Psoas muscle (tissue), 8 donors: ENCODE measurements at places on chromosomes 4 and X. TPM values are rescaled to one million over a fixed set of nuclear protein-coding genes. Genes with fewer than 3 reads are reported as not detected.

DNA sequence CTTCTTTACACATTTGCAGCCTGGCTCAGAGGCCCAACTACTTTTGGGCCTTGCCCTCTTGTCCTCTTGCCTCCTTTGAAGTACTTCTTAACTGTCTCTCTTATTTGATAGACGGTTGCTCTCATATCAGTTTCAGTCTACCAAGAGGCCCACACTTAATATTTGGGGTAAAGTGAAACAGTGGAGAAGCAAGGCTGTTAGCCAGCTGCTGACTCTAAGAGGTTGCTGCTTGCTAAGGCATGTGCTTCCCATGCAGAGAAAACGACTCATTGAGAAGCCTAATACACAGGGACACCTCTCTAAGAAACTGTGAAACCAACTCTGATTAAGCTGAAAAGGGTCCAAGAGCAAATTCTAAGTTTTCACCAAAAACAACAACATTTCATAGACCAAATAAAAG is 94.6 kb downstream of the PPP3CA start:
- no peak for DNase-seq
- H3K27me3 ChIP-seq = no peaks in the 10 kb centered on the region
- peaks cover 37% of the 10 kb centered on the region for H3K4me1 ChIP-seq
- H3K4me3 ChIP-seq = no peak overlapping the region

Gene CENPVL2
- total RNA-seq = not detected

- peaks cover 57% of the 10 kb centered on the region for H3K4me1 ChIP-seq
- no peak overlapping the region for H3K4me3 ChIP-seq
- no peak for DNase-seq
- H3K27ac ChIP-seq = no peak overlapping the region
- no peaks in the 10 kb centered on the region for H3K27me3 ChIP-seq
- H3K36me3 ChIP-seq = no peaks in the 10 kb centered on the region
Measured at GRCh38 chr4:145505995-145506394, 24.3 kb downstream of the SMAD1 start.

GRCh38 chrX:71938371-71938770 is 27.7 kb downstream of the NHSL2 start:
- no peaks in the 10 kb centered on the region for H3K36me3 ChIP-seq
- no peak for DNase-seq
- no peaks in the 10 kb centered on the region for H3K27me3 ChIP-seq
- H3K4me3 ChIP-seq = no peak overlapping the region
- H3K27ac ChIP-seq = no peak overlapping the region

Gene RGN
- 6.1 TPM for total RNA-seq

Gene SLC34A2
- total RNA-seq = 0.17 TPM

DNA sequence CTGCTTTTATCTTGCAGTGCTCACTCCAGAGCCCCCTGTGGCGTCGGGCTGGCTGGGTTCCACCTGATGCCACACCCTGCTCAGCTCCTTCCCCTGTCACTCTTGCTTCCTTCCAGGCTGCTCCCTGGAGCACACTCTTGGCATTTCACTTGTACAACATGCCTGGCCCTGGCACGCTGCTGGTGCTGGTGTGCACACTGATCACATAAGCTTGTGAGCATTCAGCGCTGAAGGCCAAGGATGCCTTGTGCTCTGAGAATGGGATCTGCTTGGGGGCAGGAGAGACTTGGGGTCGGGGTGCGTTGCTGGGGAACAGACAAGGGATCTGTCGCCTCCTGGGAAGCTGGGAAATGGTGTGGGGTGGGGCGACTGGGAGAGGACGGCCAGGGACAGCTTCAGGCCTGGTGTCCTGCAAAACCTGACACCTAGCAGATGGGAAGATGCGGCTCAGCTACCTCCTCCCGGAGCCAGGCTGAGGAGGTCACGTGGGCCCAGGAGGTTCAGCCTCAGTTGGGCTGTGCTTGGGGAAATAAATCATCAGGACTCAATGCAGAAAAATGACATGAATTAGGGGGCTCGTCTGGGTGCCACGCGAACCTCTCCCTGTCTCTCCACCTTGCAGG is 108.5 kb downstream of the PHKA2 start:
- H3K36me3 ChIP-seq = no peaks in the 10 kb centered on the region
- no peak for DNase-seq
- H3K27ac ChIP-seq = no peak overlapping the region

GRCh38 chr4:87092389-87093141 is 127.9 kb downstream of the KLHL8 start:
- H3K27me3 ChIP-seq = no peaks in the 10 kb centered on the region
- H3K4me1 ChIP-seq = peaks cover 42% of the 10 kb centered on the region
- no peak overlapping the region for H3K4me3 ChIP-seq
- DNase-seq = peak; percentile 83
- H3K36me3 ChIP-seq = peaks cover 43% of the 10 kb centered on the region

GRCh38 chrX:57902633-57903032 is 7.6 kb downstream of the ZXDA start:
- H3K27me3 ChIP-seq = no peaks in the 10 kb centered on the region
- H3K4me1 ChIP-seq = peaks cover 7% of the 10 kb centered on the region
- H3K4me3 ChIP-seq = no peak overlapping the region
- peak overlapping the region; percentile 54 for H3K27ac ChIP-seq
- H3K36me3 ChIP-seq = no peaks in the 10 kb centered on the region

- H3K27ac ChIP-seq = no peak overlapping the region
- no peaks in the 10 kb centered on the region for H3K4me1 ChIP-seq
- H3K27me3 ChIP-seq = no peaks in the 10 kb centered on the region
- no peak for DNase-seq
Measured at GRCh38 chr4:111542056-111542455, 603.2 kb upstream of the FAM241A start.

DNA sequence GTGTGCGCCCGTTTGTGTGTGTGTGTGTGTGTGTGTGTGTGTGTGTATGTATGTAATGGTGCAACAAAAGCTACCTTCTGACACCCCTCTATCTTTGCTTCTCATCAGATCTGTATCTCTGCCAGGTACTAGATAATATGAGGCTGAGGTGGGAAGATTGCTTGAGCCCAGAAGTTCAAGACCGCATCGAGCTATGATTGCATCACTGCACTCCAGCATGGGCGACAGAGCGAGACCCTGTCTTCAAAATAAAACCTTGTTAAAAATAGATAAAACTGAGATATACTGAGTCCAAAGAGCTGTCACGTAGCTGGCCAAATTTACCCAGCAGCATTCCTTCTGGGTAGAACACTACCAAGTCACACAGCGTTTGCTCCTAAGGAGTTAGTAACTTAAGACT is 18.4 kb downstream of the NLGN4X start:
- no peak overlapping the region for H3K4me3 ChIP-seq
- no peak overlapping the region for H3K27ac ChIP-seq
- H3K36me3 ChIP-seq = no peaks in the 10 kb centered on the region
- no peak for DNase-seq
- H3K4me1 ChIP-seq = no peaks in the 10 kb centered on the region
- no peaks in the 10 kb centered on the region for H3K27me3 ChIP-seq

GRCh38 chr4:157572284-157572683 is 351.8 kb downstream of the GRIA2 start:
- H3K4me1 ChIP-seq = no peaks in the 10 kb centered on the region
- H3K4me3 ChIP-seq = no peak overlapping the region
- H3K36me3 ChIP-seq = no peaks in the 10 kb centered on the region
- H3K27me3 ChIP-seq = no peaks in the 10 kb centered on the region
- H3K27ac ChIP-seq = no peak overlapping the region

GRCh38 chr4:38069271-38069760 is 109.1 kb downstream of the PTTG2 start:
- DNase-seq = no peak
- no peak overlapping the region for H3K4me3 ChIP-seq
- H3K4me1 ChIP-seq = no peaks in the 10 kb centered on the region
- H3K27me3 ChIP-seq = no peaks in the 10 kb centered on the region

DNA sequence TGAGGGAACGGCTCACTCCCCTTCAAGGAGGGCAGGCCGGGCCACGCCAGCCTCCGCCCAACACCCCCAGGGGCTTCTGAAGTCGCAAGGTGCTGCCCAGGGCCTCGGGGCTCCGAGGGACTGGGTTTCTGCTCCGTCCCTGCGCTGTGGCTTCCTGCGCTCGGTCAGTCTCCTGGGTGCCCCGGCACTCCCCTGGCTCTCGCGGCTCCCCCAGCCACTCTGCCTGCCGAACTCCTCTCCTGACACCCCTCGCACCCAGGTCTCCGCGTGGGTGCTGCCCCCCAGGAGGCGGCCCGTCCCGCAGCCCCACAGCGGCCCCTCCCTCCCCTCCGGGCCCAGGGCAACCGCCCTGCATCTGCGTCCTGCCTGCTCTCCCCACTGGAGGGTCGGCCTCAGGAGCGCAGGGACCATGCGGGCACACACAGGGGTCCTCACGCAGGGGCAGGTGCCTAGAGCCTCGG is 151.9 kb downstream of the AFAP1 start:
- H3K4me3 ChIP-seq = no peak overlapping the region
- no peak for DNase-seq
- peaks cover 7% of the 10 kb centered on the region for H3K4me1 ChIP-seq
- H3K27ac ChIP-seq = no peak overlapping the region
- H3K27me3 ChIP-seq = no peaks in the 10 kb centered on the region

DNA sequence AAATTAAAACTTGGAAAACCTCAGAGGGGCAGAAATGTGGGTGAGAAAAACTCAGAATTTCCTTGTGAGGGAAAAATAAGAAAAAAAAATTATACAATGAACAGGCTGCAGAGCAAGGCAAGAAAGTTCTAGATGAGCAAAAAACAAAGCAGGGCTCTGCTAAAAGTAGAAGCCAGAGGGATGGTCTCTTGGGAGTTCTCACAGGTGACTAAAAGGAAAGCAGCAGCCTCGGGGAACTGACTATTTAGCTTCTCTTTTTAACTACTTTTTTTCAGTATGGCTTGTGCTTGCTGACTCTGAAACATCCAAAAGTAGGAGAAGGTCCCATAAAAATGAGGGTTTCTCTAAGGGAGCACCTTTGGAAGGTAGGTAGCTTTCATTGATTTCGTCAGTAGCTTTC is 36.4 kb downstream of the PCDH19 start:
- no peak overlapping the region for H3K27ac ChIP-seq
- H3K4me1 ChIP-seq = no peaks in the 10 kb centered on the region
- no peak overlapping the region for H3K4me3 ChIP-seq
- H3K36me3 ChIP-seq = no peaks in the 10 kb centered on the region
- no peak for DNase-seq

Gene JAKMIP1
- total RNA-seq = not detected

- H3K27me3 ChIP-seq = no peaks in the 10 kb centered on the region
- H3K36me3 ChIP-seq = no peaks in the 10 kb centered on the region
Measured at GRCh38 chrX:22467571-22467970, 194.9 kb downstream of the CBLL2 start.

GRCh38 chrX:19293606-19294325 is 50.0 kb upstream of the PDHA1 start:
- no peak overlapping the region for H3K27ac ChIP-seq
- no peak overlapping the region for H3K4me3 ChIP-seq
- DNase-seq = no peak
- no peaks in the 10 kb centered on the region for H3K27me3 ChIP-seq
- H3K36me3 ChIP-seq = no peaks in the 10 kb centered on the region

Gene SNCA
- total RNA-seq = 2.1 TPM

Gene DRP2
- 0.02 TPM for total RNA-seq

GRCh38 chr4:16443504-16444088 is 217.3 kb upstream of the TAPT1 start:
- H3K4me1 ChIP-seq = no peaks in the 10 kb centered on the region
- no peak for DNase-seq
- H3K36me3 ChIP-seq = no peaks in the 10 kb centered on the region
- H3K4me3 ChIP-seq = no peak overlapping the region
